ENCODE measurements at places on chromosomes 2 and 18. TPM values are rescaled to one million over a fixed set of nuclear protein-coding genes. Genes with fewer than 3 reads are reported as not detected.

- DNase-seq = no peak
Measured at GRCh38 chr2:47307066-47307465, 95.9 kb upstream of the MSH2 start.

DNA sequence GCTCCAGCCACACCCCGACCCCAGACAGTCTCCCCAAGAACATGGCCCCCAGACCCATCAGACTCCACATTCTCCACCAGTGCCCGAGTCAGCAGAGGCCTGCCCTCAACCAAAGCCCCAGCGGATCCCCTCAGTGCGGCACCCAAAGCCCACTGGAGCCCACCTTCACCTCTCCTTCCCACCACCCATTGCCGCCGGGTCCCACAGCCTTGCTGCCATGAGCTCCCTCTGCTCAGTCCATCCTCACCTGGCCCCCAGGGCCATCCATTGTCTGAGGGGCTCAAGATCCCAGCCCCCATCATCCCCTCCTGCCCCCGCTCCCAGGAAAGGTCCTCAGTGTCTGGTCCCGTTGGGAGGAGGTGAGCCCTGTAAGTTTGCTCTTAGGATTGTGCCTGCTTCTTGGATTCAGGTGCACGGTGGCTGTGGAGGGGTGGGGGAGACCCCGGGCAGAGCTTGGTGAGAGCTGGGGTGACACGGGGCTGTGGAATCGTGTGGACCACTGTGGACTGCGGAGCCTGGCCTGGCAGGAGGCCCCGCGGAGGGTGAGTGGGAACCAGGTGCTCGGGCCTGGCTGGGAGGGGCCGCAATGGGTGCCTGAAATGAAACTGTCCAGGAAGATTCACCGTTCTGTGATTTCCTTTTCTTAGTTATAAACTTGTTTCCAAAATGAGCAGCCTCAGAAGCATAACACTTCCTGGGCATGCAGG, 32.7 kb upstream of the GPC1 start:
- DNase-seq = peak; percentile 40

- DNase-seq = peak; percentile 81
Measured at GRCh38 chr2:65431421-65432226, 775 bp downstream of the SPRED2 start.

- DNase-seq = no peak
Measured at GRCh38 chr2:156340377-156340776, 7.9 kb upstream of the NR4A2 start.

DNA sequence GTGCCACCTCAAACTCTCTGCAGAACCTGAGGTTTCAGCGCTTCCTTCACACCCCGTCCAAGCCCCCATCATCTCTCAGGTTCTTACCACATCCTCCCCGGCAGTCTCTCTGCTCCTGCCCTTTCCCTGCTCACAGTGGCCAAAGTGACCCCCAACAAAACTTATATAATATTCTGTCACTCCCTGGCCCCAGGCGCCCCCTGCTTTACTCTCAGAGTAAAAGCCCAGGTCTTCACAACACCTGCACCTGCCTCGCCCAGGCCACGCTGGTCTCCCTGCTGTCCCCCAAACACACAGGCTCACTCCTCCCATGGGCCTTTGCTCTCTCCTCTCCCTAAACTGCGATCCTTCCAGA, 6.4 kb downstream of the ITGB1BP1 start:
- no peak for DNase-seq

- no peak for DNase-seq
Measured at GRCh38 chr2:168035458-168035857, 211.9 kb downstream of the STK39 start.

DNA sequence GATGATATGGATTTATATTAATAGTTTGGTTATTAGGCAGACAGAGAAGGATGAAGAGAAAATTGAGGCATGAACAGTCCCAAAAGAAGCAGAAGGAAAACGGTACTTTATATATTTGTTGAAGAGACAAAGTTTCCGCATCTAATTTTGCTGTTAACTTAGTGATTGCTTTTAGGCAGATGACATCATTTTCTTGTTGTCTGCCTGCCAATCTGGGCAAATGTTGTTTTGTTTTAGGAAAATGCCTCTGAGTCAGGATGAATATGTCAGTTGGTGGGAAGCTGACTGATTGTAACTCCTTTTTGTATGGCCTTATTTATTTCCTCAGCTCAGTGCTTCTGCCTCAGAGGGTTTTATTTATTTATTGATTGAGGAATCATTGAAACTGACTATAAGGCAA, 52.5 kb upstream of the CAVIN2 start:
- no peak for DNase-seq

GRCh38 chr18:63378919-63379638, 12.1 kb upstream of the KDSR start:
- DNase-seq = no peak

DNA sequence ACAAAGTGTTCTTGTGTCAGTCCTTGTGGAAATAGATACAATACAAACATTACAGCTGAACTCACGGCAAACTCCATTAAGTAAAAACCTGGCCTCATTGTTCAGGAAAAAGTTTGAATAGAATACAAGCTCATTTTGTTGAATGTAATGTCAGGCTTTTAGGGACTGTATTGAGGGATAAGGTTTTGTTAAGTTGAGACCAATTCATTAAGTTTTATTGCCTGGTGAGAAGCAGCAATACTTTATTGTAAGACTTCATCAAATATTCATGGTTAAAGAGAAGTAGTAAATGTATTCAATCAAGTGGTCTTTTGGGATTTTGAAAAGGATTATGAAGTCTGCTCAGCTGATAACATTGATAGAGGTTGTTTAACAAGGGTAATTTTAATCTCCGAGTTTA, 35.4 kb upstream of the METAP1D start:
- DNase-seq = no peak

DNA sequence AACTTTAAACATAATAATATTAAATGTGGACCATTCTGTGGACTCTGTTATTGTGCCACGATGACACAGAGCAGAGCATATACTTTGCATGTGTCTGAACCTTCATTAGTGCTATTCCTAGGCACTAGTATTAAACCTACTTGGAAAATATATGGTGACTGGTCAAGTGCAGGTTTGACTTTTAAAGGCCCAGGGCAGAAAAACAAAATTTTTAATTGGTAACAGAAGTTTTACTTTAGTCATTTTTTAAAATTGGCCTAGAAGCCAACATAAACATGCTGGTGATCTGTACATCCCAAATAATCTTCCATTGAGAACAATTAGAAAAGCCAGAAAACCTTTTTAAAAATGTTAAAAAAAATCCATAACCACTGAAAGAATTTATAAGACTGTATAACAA, 16.6 kb downstream of the LDAH start:
- no peak for DNase-seq

GRCh38 chr2:57776916-57777315, 269.7 kb upstream of the VRK2 start:
- no peak for DNase-seq

- no peak for DNase-seq
Measured at GRCh38 chr2:124079045-124079444, 54.0 kb downstream of the CNTNAP5 start.

DNA sequence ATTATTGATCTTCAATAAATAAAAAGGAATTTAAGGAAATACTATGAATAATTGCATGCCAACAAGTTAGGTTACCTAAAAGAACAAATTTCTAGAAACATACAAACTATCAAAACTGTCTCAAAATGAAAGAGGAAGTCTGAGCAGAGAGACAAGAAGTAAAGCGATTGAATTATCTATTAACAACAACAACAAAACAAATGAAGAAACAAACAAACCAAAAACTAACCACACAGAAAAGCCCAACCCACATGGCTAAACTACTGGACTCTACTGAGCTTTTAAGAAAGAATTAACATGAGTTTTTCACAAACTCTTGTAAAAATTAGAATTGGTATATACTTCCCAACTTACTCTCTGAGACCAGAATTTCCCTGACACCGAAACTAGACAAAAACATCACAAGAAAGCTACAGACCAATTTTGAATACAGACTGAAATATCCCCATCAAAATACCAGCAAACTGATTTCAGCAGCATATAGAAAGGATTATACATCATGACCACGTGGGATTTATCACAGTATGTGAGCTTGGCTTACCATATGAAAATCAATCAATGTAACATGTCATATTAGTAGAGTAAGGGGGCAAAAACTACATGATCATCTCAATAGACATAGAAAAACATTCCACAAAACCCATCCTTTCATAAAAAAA, 16.6 kb upstream of the GALNT1 start:
- no peak for DNase-seq

GRCh38 chr18:60391571-60392226, 19.1 kb upstream of the MC4R start:
- no peak for DNase-seq

DNA sequence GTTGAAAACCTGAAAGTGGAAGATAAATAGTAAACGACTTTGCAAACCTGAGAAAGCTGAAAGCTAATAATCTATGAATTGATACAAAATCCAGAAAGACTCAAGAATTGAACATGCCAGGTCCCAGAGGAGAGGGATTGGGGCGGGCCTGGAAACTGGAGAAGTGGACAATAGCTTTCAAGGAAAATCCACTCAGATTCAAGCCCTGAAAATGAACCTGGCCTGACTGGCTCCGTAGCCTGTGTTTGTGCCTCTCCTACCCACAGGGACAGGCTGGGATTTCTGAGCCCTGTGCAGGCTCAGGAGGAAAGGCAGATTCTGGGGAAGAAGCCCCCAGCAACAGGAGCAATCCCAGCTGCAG, 274.8 kb upstream of the HS6ST1 start:
- no peak for DNase-seq

DNA sequence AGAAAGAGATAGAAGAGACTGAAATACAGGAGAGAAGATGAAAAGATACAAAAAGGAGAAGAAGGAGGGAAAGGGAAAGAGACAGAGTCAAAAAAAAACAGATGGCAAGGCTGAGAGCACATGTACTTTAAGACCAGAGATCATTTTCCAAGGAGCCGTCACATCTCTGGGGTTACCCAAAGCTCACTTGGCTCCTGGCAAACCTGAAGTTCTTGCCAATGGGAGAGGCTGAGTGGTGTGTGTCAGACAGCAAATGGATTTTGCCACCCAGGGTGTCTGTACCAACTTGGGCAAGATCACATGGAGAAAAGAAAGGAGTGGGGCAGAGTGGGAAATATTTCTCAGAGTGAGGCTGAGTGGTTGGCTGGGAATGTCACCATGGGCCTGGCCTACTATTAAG, 219.3 kb upstream of the TNP1 start:
- DNase-seq = no peak

DNA sequence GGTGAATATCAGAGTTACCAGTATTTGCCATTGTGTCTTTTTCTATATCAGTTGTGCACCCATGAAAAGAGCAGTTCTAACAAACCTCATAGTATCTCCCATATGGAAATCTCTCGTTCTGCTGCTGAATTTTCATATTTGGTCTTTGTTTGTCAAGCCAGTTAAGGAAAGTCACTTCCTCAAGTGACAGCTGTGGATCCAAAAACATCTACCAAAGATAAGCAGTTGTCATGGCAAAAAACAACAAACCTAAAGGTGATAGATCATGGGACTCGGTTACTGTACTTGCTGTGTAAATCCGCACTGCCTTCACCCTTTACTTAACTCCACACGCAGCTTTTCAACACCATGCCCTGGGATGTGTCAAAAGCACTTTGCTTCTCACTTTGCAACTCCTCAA, 17.3 kb downstream of the BMP10 start:
- DNase-seq = no peak

DNA sequence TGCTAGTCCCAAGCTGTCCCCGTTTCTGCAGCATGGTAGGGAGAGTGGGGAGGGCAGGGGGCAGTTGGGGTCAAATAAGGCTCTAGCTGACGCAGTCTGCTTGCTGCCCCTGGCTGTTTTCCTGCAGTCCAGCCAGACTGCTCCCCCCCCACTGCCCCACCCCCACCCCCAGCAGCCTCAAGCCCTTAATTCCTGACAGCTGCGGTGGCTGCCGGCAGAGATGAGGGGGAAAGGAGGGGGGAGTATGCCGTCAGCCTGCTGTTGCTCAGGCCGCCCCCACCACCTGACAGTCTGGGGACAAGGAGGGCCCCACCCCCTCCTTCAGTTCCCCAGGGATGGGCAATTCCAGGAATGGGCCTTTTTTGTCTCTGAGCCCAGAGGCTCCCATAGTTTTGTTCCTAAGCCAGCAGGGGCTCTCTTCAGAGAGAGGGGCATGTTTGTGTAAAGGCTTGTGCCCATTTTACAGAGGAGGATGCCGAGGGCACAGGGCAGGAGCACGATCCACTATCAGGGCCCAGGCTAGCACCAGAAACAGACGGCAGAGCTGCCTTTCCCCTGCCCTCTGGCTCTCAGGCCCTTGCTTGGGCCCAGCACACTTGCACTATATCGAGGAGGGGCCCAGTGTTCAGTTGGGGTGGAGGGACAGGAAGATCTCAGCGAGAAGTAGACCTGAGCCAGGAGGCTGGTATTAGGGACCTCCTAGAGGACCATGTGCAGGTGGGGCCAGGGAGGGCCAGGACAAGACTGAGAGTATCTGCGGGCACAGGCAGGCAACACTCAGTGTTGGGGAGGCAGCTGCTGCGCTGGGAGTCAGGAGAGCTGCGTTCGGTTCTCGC, 1.5 kb upstream of the WNT10A start:
- peak; percentile 26 for DNase-seq

ITGB6 gene
- total RNA-seq = 0.18 TPM

TOGARAM2 gene
- 0.65 TPM for total RNA-seq

YES1 gene
- total RNA-seq = 30.1 TPM

CYBRD1 gene
- 396 TPM for total RNA-seq

STPG4 gene
- 0.75 TPM for total RNA-seq

SIX3 gene
- not detected for total RNA-seq

All from aorta (tissue), 5 donors.